ENCODE measurements at places on chromosomes 3 and 15.

DNA sequence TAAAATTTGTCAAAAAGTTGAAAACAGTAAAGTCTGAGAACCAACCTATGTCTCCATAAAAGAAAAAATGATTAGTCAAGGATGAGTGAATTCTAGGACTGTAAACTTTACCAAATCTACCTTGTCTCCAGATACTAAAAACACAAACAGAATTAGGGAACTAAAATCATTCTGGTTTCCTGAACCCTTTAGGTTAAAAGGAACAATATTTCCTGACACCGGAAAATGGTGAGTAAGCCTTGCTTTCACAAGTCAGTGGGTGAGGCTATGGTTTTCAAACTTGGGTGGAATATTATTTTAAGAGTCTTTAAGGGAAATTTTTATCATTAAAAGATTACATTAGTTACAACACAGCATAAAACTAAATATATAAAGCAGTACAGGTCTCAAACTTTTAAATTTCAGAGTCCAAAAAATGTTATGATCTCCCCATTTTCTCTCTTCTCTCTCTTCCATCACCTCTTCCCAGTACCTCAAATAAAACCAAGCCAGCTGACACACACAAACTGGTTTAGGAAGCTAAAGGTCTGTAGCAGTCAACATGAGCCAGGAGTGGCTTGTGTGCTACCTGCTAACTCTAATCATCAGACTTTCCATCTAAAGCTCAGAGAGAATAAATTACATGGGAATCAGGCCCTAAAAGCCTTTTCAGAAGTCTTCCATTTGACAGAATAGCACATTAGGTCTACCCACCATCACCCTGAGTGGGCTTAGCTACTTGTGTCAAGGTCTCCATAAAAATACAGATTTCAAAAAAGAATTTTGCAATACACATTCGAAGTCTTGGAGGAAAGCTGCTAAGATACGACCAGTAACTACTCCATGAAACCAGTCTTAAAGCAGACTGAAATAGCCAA, 2.2 kb downstream of the SLC12A6 start:
- DNase-seq: no peak

DNA sequence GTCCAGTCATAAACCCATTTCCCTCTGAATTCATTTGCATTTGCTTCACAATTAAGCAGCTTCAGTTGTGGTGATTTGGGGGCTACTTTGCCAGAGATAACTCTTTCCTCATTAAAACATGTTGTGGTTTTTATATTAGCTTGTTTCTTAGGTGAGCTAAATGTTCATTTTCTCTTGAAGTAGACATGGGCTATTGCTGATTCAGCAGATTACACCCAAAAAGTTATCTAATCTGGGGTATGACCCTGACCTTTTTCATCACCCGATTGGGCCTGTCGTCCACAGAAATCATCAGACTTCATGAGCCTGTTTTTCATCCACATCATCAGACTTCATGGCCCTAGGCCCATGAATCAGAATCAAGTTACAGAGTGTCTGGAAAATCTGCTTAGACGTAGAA, 97.5 kb upstream of the KLHL25 start:
- DNase-seq: no peak

DNA sequence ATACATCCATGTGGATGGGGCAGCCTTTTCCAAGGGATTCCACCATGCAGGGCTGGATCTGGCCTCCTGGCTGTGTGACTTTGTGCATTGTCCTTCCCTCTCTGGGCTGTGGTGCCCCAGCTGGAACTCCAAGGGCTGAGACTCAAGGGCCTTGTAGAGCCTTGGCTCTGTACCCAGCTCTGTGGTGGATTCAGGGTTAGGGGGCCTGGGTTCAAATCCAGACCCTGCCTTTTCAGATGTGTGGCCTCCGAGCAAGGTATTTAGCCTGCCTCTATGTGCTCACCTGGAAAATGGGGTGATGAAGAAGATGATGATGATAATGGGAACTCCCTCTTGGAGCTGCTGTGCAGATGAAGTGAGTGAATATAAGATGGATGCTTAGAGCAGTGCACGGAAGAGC, 161.9 kb downstream of the WNT7A start:
- DNase-seq: no peak

DNA sequence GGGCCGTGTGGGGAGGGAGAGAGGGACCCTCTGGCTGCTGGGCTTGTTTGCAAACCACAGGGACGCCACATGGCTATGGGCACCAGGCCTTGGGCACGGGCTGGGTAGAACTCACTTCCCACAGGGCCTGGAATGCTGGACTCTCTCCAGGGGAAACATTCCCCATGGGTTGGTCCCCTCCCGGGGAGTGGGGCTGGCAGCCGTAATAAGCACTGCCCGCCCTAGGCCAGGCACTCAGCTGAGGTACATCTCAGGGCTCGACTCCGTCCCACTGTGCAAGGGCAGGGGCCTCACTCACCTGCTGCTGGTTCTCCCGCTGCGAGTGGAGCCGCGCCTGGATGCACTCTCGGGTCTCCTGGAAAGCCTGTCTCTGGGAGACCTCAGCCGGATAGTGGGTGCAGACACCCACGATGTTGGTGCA, 96.7 kb downstream of the ADCY5 start:
- DNase-seq: no peak

DNA sequence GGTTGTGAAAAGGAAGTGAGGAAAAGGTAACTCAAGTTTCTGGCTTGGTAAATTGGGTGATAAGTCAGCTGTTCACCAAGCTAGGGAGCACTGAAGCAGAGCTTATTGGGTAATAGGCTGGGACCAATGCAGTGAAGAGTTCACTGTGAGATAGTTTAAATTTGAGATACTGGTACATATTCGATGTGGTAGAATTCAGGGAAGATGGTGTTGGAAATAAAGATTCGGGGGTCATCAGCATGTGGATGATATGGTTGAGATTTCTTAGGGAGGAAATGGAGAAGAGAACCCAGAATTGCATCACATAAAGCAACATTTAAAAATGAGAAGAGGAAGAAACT, 16.9 kb downstream of the MME start:
- no peak for DNase-seq

DNA sequence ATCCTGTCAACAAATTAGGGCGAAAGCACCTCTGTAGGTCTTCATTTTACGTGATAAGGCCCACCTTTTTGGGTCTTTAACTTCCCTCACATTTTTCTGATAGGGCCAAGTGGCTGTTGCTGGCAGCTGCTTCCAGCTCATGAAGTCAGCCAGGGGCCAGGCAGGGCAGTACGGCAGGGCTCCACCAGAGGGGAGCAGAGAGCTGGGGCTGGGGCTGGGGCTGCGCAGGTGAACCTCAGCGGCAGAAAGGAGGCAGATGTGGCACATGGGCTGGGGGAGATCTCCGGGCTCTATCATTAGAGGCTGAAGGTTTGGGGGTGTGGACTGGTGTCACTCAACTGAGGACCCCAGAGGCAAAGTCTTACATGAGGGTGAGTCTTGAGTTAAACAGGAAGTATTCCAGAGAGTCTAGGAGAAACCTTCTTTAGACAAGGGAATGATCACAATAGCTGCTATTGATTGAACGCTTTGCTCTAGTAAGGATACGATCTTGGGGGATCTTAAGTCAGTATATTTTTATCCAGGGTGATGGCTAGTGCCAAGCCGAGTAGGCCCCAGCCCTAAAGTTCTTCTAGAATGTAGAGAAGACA, 62.8 kb upstream of the MEX3B start:
- no peak for DNase-seq

GRCh38 chr3:41188306-41188705, 11.0 kb upstream of the CTNNB1 start:
- no peak for DNase-seq
